Activated gamma-delta T cell treated with Interleukin-2 at 50 U/mL for 16 hours (primary cell): ENCODE measurements at places on chromosomes 2 and 18.
A peak's percentile ranks its signal among the peaks of the same experiment; 100 is the strongest.

- DNase-seq = no peak
Measured at GRCh38 chr2:127471286-127471988, 53.2 kb downstream of the PROC start.

DNA sequence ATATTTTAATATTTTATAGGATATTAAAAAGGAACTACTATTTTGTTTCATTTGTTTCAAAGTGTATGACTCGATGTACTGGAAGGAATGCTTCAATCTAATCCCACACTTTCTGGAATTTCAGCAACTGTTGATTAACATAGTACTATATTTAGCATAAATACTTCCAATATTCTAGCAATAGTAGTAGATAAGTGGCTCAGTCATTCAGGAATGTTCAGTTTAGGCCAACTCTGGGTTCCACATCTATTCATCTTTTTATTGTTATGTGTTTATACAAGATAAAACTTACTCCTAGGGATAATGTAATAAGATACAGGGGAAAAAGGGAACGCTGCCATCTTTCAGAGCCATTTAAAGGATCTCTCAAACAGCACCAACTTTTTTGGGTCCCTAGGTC is 22.3 kb upstream of the ORC2 start:
- DNase-seq = no peak

DNA sequence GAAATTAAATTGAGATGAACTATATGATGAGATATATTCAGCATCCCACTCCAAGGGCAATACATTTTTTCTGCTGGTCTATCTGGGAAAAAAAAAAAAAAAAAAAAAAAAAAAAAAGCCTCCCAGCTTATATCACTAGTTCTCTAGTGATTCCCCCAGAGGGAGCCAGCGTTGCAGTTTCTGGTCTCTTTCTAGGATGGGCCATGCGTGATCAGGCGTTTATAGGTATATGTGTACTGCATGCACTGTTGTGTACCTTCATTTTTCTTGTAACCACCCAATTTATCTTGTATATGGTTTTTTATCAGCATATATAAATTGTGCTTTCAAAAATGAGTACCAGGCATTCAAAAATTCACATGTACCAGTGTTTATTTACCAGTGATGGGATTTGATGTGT is 35.1 kb downstream of the DCDC2C start:
- DNase-seq = no peak

- no peak for DNase-seq
Measured at GRCh38 chr2:223625652-223626051, 23.5 kb upstream of the SCG2 start.

- peak; percentile 81 for DNase-seq
Measured at GRCh38 chr2:234446404-234447076, 50.3 kb downstream of the ARL4C start.

- DNase-seq = no peak
Measured at GRCh38 chr2:30404319-30405259, 42.5 kb upstream of the LCLAT1 start.

GRCh38 chr2:162091325-162092007 is 17.5 kb upstream of the DPP4 start:
- no peak for DNase-seq

GRCh38 chr18:62282188-62282629 is 42.9 kb upstream of the TNFRSF11A start:
- no peak for DNase-seq

GRCh38 chr18:77168811-77169311 is 36.3 kb upstream of the MBP start:
- no peak for DNase-seq

DNA sequence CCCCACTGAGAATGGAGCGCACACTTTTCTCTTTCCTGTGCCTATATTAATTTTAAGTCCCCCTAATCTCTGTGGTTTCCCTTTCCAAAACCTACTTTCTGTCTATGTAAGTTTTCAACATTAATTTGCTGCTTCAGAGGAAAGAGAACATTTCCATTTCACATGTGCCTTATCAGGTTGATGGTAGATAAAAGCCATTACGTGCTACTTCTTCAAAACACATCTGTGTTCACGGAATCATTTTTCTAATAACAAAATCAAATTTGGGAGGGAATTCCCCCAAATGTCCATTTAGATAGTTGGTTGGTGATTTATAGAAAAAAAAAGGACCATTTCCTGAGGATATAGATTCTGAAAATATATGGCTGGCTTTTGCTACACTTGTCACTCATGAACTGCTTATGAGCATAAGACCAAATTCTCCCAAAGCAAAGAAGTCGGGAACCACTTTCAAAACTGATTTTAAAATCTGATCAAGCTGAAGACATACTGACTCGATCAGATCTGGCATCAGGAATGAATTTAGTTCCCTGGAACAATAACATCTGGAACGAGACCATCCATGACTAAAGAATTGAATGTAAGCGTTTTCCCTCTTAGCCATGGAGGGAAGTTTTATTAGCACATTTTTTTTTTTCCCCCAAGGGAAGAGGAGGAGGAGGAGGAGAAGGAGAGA is 8.2 kb downstream of the PTGR3 start:
- no peak for DNase-seq

- DNase-seq = no peak
Measured at GRCh38 chr2:183812091-183812490, 687.8 kb downstream of the NUP35 start.

DNA sequence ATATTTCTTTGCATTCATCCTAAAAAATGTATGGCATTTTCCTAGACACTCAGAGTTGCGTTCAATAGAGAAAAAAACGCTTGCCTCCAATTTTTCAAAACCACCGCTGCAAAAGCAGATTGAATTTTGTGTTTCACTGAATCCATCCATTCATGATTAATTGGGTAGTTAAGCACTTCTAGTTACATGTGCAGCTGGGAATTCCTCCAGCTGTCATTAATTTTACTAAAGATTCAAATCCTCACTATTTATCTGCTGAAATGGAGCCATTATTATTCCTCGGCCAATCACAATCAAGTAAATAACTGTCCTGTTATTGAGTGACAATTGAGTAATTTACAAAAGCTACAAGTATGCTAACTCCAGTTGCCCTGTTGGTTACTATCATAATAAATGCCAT is 75.8 kb upstream of the ARL5A start:
- no peak for DNase-seq
